ENCODE measurements at places on chromosomes 2 and 18.

- DNase-seq = no peak
Observed at GRCh38 chr2:15313657-15314056, 247.5 kb downstream of the NBAS start.

DNA sequence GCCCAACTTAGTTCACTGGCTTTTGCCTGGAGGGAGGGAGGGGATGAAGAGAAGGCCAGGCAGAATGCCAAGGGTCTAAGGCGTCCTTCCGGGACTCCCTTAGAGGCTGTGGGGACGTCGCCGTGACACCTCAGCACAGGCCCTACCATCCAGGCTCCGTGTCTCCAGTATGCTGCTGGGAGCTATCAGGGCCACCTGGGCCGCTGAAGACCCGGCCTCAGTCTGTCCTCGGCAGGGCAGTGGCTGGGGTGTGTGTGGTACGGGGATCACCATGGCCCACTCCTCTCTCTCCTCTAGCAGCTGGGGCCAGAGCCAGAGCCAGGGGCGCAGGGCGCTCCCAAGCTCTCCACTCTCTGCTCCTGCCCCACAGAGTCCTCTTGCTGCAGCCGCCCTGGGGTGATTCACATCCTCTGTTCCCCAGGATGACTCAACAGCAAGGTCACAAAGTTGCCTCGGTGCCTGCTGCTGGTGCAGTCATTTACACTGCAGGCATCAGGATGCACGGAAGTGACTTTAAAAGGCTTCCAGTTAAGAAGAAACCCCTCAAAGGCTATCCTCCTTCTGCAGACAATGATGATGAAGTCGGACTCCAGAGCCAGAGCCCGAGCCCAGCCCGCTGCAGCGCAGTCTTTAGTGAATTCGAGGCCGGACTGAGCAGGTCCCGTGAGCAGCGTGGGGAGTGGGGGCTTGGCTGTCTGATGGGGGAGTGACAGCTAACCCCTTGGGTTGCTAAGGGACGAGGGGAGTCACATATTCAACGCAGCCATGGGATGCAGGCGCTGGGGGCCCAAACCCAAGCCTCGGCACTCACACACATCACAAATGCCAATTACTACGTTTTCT, 31.9 kb downstream of the SNORC start:
- no peak for DNase-seq

DNA sequence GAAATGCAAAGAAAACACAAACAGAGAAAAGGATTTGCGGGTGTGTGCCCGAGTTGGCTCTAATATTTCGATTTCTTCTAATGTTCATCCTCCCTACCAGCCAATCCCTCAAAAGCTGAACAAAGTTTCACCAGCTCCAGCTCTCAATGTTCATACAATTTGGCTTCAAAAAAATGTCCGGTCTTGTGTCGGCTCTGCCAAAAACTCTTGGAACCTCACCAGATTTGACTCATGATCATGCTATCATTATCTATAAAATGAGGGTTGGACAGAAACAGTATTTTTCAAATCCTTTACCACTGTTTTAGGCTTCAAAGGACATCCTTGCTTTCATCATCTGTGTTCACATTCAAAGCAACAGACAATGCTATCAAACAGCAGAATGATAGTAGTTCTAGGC, 88.2 kb downstream of the CRACDL start:
- no peak for DNase-seq

DNA sequence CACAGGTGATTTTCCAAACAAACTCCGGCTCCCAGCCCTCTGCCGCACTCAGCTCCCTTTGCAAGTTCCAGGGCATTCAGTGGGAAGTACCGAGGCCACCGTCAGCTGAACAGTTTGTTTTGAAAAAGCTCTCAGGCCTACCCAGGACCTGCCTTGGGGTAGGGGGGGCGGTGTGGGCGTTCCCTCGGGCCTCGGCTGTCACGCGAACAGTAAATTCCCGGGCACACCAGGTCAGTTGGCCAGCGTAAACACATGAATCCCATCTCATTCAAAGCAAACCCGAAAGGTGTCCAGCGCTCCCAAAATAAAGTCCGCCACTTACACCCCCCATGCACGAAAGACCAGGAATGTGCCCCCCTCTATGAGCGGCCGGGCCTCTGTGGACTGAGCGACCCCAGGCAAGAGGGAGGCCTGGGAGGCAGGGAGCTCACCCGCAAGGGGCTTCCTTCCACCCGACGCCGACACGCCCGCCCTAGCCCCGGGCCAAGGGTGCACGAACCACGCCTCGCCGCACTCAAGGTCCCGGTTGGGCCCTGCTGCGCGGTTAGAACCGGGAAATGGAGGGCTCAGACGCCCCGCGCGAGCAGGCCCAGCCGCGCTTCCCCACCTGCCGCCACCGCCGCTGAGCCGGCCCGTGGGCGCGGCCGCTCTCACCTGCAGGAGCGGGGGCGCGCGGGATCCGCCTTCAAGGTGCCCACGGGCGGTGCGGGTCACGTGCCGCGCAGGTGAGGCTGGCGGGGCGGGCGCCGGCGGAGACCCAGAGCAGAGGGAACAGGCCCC, at the start of gene WDSUB1:
Gene WDSUB1 (minus strand): TSS at position 775 of the 780 bp plus-strand sequence. CDS start 3,634 bp downstream, outside the sequence.
- peak; percentile 56 for DNase-seq

GRCh38 chr2:189131991-189132390, 47.6 kb downstream of the COL5A2 start:
- DNase-seq = no peak

DNA sequence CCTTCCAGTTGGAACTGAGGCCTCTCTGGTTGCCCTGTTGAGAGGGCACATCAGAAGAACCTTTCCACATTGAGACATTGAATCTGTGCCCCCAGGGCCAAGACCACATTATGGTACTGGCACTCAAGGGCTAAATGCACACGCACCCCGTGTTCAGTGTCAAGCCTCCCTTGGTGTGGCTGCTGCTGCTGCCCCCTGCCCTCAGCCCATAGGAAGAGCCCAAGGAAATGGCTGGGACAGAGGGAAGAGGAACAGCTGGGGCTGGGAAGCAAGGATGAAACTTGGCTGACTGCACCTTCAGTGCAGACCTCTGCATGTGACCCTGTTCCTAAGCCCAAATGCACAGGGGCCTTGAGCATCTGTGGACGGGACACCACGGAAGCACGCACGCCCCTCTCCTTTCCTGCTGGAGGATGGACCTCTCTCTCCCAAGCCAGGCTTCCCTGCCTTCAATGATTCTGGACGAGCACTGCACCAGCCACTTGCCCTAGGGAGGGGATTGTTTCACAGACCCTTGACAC, 40.2 kb downstream of the NIFK start:
- no peak for DNase-seq

DNA sequence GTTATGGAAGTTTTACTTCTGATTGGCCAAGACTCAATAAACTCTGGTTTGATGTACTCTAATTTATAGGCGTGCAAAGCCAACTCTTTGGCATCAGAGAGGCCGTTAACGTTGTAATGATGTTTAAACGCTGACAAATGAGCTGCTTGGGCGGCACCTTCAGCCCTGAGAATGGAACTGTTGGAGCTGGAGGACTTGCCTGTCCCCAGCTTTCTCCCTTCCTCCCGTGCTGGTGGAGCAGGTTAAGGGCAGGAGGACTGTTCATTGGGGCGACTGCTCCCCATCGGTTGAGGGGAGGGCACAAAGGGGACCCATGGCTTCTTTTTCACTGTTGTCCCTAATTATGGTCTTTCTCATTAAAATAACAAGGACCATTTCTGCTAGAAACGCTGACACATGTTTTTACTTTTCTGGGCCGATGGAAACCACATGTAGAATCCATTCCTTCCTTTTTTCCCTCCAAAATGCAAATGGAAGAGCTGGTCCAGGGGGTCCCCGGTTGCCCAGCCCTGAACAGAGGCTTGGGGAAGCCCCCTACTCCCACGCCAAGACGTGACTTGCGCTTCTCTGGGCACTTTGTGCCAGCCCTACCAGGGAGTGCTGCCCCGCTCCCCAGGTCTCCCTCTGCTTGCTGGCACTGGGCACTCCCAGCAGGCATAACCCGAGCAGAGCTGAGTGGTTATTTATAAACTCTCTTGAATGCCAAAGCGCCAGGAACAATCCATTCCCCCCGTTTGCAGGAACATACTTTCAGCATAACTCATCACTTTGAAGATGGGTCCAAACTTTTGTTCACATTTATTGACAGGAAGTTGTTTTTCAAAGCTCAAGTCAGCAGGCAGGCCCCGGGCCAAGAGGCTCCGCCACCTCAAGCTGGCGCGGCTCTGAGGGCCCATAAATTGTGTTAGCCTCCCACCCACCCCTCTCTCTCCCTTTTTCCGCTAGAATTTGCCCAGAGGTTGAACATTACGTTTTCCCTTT, 170.1 kb downstream of the ASB1 start:
- no peak for DNase-seq
